ENCODE measurements at places on chromosomes 12 and 14.

- no peak for DNase-seq
Measured at GRCh38 chr12:94152292-94153078, 4.1 kb downstream of the PLXNC1 start.

- DNase-seq: no peak
Measured at GRCh38 chr12:13198876-13199275, 2.4 kb downstream of the EMP1 start.

DNA sequence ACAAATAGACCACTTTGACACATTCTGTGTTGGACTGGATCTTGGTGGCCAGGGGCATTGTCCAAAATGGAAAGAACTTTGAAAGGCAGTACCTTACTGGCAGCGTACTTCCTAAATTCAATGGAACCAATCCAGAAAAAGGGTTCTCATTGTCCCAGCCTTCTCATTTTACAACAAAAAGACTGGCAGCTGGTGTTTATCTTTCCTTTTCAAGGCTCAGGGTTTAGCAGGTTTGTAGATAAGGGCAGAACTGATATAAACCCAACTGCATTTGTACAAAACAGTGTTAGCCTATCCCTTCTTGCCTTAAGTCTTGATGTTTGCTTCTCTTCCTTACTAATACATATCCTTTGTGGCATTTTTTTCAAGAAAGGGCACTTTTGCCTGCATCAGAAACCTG is 7.7 kb downstream of the THAP2 start:
- DNase-seq: no peak

DNA sequence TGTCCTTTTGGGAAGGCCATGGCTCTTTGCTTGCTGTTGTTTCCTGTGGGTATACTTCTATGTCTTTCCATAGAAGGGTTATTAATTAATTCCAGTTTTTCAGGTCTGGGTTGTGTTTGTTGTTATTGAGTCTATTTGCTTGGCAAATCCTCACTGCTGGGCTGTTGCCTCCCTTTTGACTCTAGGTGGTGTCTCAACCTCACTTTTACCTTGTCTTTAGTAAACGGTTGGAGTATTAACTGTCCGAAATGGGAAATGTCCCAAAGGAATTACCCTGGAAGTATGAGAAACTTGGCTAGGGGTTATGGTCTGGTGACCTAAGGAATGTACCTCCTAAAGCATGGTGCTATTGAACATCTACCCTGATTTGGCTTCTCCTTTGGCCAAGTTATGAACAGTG is 16.7 kb downstream of the PRH1 start:
- DNase-seq: no peak

DNA sequence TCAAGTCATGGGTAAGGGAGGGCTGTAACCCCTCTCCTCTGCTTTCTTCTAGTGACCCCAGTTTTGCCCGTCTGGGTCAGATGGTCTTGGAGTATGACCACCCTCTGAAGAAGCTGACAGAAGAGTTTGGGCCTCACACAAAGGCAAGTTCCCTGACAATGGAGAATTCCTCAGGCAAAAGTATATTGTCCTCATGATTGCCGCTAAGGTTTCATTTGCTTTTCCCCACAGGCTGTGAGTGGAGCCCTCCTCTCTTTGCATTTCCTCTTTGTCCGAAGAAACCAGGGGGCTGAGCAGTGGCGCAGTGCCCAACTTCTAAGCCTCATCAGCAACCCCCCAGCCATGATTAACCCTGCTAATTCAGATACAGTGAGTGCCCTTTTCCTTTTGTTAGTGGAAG is 12.1 kb downstream of the NCKAP1L start:
- no peak for DNase-seq

DNA sequence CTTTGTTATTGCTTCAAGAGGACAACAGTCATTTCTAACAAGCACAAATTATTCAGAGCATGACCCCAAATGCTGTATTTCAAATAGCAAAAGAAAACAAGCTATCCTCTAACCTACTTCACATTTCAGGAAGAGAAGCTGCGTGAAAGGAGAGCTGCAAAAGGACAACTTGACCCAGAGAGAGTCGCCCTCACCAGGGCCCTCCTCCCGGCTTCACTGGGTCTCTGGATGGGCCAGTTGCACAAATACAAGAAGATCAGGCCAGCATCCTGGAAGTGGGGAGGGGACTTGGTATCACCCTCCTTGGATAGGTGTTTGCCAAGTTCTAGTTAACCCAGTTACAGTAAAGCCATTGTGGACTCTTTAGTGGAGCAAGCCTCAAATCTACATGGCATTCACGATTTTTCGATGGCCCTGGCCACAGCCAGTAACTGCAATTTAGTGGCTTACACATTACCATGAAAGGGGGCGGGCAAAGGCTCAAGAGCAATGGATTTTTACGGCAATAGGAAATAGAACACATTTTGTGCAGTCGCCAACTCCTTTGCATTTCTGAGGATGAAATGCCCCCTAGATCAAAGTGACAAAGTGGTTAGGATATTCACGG is 166.9 kb upstream of the DIO2 start:
- no peak for DNase-seq

GRCh38 chr12:88658009-88658408 is 77.7 kb upstream of the KITLG start:
- no peak for DNase-seq
